ENCODE measurements at places on chromosomes 4 and X.

- no peak for DNase-seq
Observed at GRCh38 chr4:32884198-32884597, 2164.0 kb downstream of the PCDH7 start.

- DNase-seq = no peak
Observed at GRCh38 chr4:102007959-102008425, 217.5 kb downstream of the BANK1 start.

GRCh38 chr4:8829584-8829983 lies 42.1 kb downstream of the HMX1 start:
- no peak for DNase-seq

DNA sequence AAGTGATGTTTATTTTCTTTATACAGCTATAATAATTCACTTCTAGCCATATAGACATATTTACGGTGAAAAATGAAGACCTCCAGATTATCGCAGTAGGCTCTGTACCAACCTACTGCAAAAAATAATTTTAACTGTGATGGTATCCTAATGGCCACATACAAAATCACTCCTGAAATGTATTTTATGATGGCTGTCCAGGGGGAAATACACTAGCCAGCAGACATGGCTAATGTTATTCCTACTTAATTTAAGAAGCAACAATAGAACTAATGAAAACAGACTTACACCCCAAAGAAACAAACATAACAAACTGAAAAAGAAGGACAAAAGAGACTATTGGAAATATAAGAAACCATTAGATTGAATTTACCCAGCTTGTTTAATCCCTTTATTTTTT lies 4.6 kb downstream of the NKX6-1 start:
- no peak for DNase-seq

GRCh38 chrX:92247076-92247475 lies 467.9 kb downstream of the PCDH11X start:
- no peak for DNase-seq

GRCh38 chr4:124940387-124940786 lies 227.9 kb upstream of the ANKRD50 start:
- DNase-seq = no peak

Measured in CD4-positive, alpha-beta T cell treated with Interleukin-21 for 1 hour (primary cell).